ENCODE measurements at places on chromosomes 1 and 21.
A peak's percentile ranks its signal among the peaks of the same experiment; 100 is the strongest.

GRCh38 chr1:234271243-234271606 lies 102.0 kb upstream of the COA6 start:
- DNase-seq: peak; percentile 14

- DNase-seq: no peak
Observed at GRCh38 chr21:42248783-42249597, 30.1 kb downstream of the ABCG1 start.

DNA sequence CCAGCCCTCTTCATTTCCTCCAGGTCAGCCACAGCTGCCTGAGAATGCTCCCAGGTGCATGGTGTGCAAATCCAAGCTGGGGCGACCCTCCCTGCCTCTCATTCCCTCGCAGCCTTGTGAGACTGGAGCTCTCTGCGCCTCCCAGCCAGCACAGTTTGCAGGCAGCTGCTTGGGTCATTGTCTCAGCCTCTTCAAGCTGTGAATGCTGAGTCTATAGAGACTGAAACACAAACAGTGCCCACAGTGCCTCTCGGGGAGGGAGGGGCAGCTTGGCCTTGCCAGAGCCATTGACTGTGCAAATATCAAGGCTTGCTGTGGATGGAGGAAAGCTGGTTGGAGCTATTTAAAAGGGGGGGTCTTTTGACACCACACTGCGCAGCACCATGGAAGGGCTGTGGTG lies 10.6 kb downstream of the PLXNA2 start:
- no peak for DNase-seq

- DNase-seq: no peak
Observed at GRCh38 chr1:33369081-33369480, 48.2 kb upstream of the A3GALT2 start.

DNA sequence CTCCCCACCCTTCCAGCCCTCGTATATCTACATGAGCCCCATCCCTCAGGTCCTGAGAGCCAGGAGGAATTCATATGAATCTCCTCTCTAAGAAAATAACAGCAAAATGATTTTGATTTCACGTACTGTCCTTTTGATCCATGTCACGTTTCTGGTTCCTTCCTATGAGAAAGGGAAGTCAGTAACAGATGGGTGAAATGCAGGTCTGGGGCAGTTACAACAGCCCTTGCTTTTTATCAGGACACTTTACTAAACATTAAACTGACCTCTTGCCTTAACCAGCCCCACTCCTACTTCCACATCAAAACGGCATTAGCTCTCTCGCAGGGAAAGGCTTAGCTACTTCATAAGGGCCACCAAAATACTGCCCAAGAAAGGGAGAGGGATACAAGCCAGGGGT lies 59.0 kb downstream of the SPATA46 start:
- no peak for DNase-seq

GRCh38 chr1:16230744-16231143 lies 6.2 kb downstream of the CPLANE2 start:
- no peak for DNase-seq

DNA sequence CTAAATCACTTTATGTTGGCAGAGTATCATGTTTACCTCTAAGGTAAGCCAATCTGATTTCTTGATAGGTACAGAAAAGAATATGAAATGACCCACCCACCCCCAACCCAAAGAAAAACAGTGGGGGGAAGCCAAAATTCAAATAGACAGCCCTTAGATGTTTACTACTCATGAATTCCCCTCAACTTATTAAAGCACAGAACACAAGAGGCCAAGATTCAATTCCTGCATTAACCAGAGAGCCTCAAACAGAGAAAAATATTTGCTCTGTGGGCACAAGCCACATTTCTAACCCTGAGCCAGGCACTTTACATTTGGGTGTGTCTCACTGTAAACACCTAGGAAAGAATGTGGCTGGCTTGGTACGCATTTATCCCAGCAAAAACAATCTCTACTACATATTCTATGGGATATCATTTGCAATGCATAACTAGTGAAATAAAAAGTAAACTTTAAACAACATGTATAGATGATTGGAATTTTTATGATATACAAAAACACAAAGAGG lies 84.3 kb downstream of the PTPN14 start:
- no peak for DNase-seq

GRCh38 chr1:181545395-181545794 lies 62.1 kb downstream of the CACNA1E start:
- no peak for DNase-seq

All from activated CD4-positive, alpha-beta T cell treated with anti-CD3 and anti-CD28 coated beads, Interleukin-2, amount 50 U/mL, for 24 hours (primary cell).